ENCODE measurements at places on chromosomes 12 and 14. TPM values are rescaled to one million over a fixed set of nuclear protein-coding genes. Genes with fewer than 3 reads are reported as not detected.
A peak's percentile ranks its signal among the peaks of the same experiment; 100 is the strongest.

- no peak for DNase-seq
These were observed 186.4 kb upstream of the PRMT8 start for GRCh38 chr12:3304436-3305165.

DNA sequence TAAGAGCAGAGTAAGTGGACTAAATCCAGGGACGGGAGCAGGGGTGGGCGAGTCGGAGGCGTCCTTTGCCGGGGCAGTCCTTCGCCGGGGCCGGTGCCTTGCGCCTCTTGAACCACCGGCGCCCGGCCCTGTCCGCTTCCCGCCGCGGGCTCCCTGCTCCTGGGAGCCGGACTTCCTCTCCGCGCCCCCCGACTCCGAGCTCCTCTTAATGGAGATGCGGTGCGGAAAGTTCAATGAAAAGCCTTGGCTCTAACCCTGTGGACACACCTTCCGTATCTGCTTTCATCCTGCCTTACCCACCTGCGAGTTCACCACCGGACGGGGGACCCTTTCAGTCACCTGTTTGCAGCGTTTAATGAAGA is 412 bp downstream of the FGFR1OP2 start:
- DNase-seq, result peak; percentile 27

DNA sequence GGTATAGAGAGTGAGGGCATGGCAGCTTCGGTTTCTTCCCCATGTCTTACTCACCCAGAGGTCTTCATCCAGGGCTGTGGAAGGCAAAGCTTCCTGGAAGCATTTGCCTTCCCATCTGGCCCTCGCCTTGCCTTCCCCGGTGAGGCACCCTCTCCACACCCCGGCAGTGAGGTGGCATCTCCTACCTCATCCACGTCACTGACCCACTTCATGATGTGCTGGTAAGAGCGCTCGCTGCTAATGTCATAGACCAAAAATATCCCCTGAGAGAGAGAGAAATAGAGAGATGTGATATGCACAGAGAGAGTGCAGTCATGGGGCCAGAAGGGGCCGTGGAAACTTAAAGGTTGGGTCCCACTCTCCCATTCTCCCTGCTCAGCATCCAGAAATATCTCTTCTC is 8.3 kb upstream of the GPX2 start:
- no peak for DNase-seq

DNA sequence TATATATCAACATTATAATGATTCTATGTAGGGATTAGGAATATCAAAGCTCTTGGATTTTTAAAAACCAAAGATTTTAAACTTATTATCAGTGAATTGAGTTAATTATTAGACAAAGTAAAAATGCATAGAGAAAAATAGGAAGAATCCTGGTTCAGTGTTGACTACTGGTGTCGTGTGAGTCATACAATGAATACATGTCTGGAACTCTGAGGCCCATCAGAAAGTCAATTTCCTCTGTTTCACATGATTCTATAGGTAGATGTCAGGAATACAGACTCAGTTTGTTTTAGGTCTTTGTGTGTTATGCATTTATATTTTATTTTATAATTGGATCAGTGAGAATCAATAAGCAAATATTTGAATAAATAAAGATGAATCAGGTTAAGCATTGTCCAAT is 84.5 kb upstream of the RTL1 start:
- DNase-seq, result no peak

DNA sequence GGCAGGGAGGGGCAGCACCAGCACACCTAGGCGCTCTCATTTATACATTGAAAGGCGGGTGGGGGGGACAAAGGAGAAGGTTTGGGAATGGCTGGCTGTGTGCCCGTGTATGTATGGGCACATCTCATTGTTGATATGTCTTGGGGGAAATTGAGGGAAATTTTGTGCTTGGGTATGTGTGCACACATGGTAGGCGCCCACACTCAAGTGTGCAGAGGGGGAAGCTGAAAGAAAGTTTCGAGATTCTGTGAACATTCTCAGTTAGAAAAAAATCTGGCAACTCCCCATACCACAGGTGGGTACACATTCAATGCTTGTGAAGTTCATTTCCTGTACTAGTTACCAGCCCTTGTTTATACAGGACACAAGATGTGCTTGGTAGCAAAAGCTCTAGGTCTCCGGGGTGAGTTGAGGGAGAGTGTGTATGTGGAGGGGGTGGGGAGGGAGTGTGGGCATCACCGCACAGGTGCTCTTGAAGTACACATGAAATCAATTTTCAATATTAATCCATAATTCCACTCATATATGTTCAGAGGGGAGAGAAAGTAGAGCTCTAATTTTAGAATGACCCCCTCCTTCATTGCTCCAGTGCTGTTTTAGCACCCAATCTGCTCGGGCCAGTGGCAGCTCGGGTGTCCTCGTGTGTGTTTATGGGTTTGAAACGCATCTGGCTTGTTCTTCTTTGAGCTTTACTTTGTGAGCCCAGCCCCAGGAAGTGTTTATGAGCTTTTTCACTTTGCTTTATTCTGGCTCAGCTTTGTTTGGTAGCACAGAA is 286.0 kb downstream of the ZFP36L1 start:
- no peak for DNase-seq

DNA sequence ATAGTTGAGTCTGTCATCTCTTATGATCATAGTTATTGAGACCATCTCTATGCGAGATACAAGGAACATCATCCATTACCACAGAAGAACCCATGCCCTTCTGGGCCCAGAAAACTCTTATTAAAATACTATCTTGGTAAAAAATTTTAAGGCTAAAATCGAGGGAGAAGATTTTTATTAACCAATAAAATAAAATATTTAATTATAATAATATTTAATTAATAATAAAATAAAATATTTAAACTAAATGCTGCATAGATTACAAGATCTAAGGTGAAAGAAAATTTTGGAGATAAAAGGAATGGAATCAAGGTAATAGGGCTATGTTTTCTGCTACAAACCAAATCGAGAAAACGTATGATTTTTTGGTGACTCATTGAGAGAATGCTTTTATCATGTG is 540.2 kb downstream of the KCNH5 start:
- DNase-seq, result no peak

GRCh38 chr14:75662966-75663365 is 1.9 kb downstream of the TTLL5 start:
- no peak for DNase-seq

- no peak for DNase-seq
These were observed 2.9 kb downstream of the ZFHX2 start for GRCh38 chr14:23548351-23549318.

The OTUB2 gene
- 0.26 TPM for polyA plus RNA-seq

The NTF3 gene
- polyA plus RNA-seq, result not detected

The PLBD1 gene
- 20.6 TPM for polyA plus RNA-seq

The SMIM41 gene
- not detected for polyA plus RNA-seq

The DRAM1 gene
- 2.7 TPM for polyA plus RNA-seq

The EGLN3 gene
- polyA plus RNA-seq, result 6.7 TPM

The IAPP gene
- not detected for polyA plus RNA-seq

The BICDL1 gene
- 2.0 TPM for polyA plus RNA-seq

The PZP gene
- polyA plus RNA-seq, result not detected
